ENCODE measurements at places on chromosomes 7 and 10. TPM values are rescaled to one million over a fixed set of nuclear protein-coding genes. Genes with fewer than 3 reads are reported as not detected.

The CPN1 gene
- total RNA-seq = not detected

- no peaks in the 10 kb centered on the region for H3K27me3 ChIP-seq
- DNase-seq = no peak
- no peaks in the 10 kb centered on the region for H3K36me3 ChIP-seq
- H3K27ac ChIP-seq = no peak overlapping the region
- no peak overlapping the region for H3K4me3 ChIP-seq
- peaks cover 2% of the 10 kb centered on the region for H3K4me1 ChIP-seq
Measured at GRCh38 chr7:131294553-131294952, 33.1 kb upstream of the MKLN1 start.

- H3K4me3 ChIP-seq = no peak overlapping the region
- no peaks in the 10 kb centered on the region for H3K27me3 ChIP-seq
- H3K36me3 ChIP-seq = no peaks in the 10 kb centered on the region
- H3K4me1 ChIP-seq = no peaks in the 10 kb centered on the region
Measured at GRCh38 chr10:96712662-96713271, 7.5 kb downstream of the PIK3AP1 start.

GRCh38 chr10:47340608-47341170 lies 7.5 kb upstream of the RBP3 start:
- no peaks in the 10 kb centered on the region for H3K4me1 ChIP-seq
- peak; percentile 53 for DNase-seq
- H3K27ac ChIP-seq = no peak overlapping the region
- H3K36me3 ChIP-seq = no peaks in the 10 kb centered on the region
